Activated T-cell treated with anti-CD3 and anti-CD28 coated beads for 1 hour (primary cell): ENCODE measurements at places on chromosomes 16 and 17.

DNA sequence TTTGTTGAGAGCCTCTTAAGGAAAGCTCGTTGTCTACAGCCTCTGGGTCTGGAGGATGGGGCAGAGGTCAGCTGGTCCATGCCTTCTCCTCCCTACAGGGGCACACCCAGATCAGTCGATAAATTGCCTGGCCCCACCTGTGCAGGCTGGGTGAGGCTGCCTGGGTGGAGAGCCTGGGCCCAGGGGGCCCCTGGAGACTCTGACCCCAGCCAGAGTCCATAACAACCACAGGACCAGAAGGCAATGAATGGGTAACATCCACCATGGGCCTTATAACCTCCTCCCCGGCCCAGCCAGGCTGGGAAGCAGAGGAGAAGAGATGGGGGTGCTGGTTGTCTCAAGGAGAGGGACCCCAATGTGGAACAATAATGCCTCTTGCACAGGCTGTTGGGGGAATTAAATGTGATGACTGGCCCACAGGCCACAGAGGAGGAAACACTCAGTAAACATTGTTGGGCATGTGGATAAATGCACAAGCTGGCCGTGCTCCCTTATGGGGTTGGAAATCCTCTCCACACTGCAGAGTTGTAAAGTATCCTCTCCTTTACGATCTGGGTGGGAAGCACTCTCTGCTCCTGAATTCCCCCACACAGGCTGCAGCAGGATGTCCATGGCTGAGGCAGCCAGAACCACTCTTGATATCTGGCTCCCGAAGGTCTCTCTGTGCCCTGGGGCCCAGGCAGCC lies 56.7 kb upstream of the TOB1 start:
- DNase-seq, result no peak

DNA sequence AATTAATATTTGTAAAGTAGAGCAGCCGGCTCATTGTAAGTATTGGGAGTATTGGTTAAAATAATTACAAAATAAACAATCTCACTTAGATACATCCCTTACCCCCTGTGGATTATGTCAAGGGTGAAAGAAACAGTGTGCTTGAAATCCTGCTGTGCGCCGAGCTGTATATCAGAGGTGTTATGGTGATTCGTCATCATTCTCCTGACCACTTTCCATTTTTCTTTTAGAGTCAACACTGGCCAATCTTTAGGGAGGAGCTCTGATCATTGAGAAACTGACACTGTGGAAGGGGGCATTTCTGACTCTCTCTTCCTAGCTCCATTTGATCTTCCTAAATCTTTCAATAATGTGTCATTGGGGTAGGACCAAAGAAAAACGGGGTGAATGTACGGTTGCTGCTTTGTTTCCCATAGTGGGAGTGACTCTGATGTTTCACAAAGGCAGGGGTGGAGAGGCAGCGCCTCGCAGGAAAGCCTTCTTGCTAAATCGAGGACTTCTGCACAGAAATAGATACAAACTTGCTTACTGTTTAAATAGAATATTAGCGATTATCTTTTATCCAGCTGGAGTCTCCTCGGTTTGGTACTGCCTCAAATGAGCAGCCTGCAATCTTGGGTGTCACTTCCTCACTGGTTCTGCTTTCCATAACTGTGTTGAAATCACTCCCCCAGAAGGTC lies 123.4 kb downstream of the PRKCB start:
- DNase-seq, result no peak

- no peak for DNase-seq
These were observed 4.6 kb upstream of the STARD3 start for GRCh38 chr17:39632153-39632941.

DNA sequence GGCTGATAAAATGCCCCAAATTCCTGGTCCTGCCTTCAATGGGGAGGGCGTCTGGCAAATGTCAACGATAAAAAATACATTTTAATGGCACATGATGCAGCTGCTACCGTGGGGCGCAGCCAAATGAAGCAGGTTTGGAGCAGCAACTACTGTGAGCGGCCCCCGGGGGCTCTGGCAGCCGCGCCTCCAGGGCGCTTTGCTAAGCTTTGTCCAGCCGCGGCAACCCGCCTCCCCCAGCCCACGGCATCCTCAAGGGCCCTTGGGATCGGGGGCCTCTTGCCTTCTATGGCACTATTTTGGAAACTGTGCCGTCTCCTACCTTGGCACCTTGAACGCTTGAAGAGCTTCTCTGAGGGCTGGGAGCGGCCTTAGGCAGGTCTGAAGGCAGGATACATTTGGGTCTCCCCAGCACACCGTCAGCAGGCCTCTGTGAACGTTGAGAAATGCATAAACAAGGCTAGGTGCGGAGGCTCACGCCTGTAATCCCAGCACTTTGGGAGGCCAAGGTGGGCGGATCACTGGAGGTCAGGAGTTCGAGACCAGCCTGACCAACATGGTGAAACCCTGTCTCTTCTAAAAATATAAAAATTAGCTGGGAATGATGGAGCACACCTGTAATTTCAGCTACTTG lies 25.1 kb downstream of the TBX4 start:
- no peak for DNase-seq

DNA sequence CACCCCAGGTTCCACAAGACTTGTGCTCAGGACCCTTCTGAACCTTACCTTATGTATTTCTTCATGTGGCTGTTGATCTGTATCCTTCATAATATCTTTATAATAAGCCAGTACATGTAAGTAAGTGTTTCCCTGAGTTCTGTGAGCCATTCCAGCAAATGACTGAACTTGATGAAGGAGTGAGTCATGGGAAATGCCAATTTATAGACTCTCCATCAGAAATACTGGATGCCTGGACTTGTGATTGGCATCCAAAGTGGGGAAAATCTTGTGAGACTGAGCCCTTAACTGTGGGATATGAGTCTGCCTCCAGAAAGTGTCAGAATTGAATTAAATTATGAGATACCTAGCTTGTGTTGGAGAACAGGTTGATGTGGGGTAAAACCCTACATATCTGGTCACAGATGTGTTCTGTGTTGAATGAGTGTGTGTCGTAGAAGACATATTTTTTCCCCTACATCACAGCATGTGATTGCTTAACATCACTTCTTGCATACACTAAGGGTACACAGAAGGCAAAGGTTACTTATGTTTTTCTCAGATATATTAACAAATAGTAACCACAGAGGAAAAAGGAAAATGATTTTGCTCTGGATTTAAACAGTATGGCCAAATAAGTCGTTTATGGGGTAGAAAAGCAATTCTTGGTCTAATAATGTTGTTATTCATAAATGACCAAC lies 70.2 kb upstream of the NETO2 start:
- DNase-seq, result no peak

DNA sequence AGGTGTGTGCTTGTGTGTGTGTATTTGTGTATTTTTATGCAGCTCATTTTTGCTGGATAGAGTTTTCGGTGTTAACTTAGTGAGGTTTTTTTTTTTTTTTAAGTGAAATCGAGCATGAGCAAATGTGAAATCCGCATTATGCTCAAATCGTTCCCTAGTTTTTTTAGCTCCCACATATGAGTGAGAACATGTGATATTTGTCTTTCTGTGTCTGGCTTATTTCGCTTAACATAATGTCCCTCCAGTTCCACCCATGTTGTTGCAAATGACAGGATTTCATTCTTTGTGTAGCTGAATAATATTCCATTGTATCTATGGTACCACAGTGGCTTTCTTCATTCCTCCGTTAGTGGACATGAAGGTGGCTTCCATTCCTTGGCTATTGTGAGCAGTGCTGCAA lies 1103.3 kb upstream of the EEF2KMT start:
- DNase-seq, result no peak

DNA sequence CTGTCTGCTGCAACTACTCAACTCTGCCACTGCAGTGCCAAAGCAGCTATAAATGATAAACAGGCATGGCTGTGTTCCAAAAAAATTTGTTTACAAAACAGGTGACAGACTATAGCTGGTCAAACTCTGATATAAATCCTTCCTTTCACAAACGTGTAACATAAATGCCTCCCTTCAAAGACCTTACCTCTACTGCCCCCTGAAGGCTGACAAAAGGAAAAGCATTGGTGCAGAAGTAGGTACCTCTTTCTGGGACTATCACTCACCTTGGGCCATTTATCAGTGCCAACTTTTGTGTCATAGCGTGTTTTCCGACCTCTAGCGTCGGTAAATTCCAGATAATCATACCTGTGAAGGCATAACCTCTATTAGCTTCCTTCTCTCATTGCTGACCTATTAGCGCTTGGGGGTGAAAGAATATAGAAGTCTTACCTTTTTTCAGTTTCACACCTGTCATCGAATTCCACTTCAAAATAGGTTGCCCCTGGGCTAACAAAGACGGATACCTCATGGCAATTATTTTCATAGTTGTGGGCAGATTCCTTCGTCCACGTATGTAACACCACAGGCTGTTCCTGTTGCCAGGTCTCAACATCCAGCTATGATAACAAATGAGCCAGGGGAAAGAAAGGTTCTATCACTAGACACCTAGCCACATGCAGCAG lies 67.9 kb downstream of the ZZEF1 start:
- no peak for DNase-seq

DNA sequence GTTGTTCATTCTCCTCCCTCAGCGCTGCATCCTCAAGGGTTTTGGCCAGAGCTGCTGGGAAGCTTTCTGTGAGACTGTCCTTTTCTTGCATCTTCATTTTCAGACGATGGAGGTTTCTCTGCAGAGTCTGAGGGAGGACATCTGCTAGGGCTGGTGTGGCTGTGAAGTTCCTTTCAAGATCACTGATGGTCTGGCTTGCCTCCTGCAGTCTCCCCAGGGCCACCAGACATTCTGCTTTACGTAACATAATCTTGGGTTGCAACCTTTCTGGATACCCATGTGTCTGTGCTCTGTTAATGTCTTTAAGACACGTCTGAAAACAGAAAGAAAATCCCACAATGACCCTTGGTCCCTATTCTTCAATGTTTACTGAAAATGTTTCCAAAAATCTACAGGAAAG lies 29.0 kb downstream of the SMYD4 start:
- DNase-seq, result no peak

DNA sequence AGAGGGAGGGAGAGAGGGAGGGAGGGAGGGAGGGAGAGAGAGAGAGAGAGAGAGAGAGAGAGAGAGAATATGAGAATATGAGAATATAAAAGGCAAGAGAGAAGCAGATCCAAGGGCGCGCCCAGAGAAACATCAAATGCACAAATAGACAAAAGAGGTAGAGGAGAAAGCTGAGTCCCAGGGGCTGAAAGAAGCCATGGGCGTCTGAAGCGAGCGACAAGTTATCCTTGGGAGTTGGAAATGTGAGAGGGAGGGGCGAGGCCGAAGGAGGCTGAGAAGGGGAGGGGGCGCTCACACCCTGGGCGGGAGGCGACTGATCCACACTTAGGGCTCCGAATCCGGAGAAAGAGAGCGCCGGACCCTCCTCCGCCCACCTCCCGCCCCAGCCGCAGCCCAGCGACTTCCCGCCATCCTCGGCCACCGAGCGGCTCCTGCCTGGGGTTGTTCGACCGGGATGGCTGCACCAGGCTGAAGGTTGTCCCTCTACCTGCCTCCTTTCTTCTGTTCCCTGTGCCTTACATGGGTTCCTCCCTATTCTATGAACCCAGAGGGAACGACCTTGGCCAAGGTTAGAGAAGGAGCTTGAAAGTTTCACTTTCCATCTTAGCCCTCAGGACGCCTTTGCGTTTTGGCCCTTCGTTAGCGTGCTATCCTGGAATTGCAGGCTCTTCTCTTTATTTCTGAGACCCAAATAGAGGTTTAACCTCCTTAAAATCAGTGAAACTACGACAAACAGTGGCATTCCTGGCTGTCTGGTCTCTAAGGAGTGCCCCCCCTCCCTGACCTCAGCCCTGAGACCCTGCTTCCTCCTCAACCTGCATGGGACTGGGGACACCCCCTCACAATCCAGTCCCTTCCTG lies 21.2 kb upstream of the HOXB9 start:
- DNase-seq, result no peak

- no peak for DNase-seq
These were observed 176.0 kb downstream of the WWOX start for GRCh38 chr16:78275420-78275819.

DNA sequence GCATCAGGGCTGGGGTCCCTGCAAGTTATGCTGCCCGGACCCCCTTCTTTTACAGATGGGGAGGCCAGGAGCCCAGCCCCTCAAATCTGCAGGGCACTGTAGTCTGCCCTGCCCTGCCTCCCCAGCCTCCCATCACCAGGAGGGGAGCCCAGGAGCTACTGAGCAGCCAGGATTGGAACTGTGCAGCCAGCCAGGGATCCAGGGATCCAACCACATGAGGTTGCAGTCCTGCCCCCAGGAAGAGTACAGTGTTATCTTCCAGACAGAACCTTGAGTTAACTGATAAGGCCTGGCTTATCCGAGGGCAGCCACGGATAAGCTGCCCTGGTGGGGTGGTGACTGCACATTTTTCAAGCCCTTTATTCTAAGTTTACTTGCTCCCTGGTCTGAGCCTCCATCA lies 11.4 kb upstream of the NDRG4 start:
- DNase-seq, result no peak

DNA sequence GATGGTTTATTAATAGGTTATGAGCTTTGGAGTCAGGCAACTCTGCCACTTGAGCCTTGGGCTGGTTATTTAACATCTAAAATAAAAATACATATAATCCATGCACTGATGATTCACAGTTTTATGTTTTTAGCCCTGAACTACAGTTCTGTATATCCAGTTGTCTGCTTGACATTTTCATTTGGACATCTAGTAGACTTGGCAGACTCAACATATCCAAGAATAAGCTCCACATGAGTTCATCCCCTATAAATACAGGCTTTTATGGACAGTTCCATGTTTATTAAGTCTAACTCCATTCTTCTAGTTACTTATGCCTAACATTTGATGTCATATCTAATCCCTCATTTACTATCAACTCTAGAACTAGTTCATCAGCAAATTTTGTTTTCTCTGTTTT lies 174.2 kb downstream of the KIF2B start:
- no peak for DNase-seq

GRCh38 chr16:65287307-65287706 lies 165.4 kb upstream of the CDH11 start:
- no peak for DNase-seq

GRCh38 chr17:2487306-2487705 lies 24.4 kb downstream of the METTL16 start:
- no peak for DNase-seq

DNA sequence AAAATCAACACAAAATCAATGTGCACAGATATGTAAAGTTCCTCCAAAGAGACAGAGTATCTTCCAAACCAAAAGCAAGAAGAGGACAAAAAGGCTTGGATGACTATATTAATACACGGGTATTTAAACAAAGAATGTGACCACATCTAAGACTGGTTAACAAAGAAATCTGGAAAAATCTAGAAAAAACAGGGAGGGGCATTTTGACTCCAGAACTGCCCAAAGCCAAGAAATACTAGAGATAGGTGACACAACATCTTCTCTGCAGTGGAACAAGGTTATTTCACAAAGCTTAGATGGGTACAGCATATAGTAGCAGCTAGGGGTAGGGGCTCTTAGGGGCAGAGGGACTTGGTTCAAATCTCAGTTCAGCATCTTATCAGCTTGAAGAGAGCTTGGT lies 10.3 kb downstream of the RFFL start:
- DNase-seq, result no peak
